Foreskin fibroblast (primary cell): ENCODE measurements at places on chromosomes 11 and 22.

DNA sequence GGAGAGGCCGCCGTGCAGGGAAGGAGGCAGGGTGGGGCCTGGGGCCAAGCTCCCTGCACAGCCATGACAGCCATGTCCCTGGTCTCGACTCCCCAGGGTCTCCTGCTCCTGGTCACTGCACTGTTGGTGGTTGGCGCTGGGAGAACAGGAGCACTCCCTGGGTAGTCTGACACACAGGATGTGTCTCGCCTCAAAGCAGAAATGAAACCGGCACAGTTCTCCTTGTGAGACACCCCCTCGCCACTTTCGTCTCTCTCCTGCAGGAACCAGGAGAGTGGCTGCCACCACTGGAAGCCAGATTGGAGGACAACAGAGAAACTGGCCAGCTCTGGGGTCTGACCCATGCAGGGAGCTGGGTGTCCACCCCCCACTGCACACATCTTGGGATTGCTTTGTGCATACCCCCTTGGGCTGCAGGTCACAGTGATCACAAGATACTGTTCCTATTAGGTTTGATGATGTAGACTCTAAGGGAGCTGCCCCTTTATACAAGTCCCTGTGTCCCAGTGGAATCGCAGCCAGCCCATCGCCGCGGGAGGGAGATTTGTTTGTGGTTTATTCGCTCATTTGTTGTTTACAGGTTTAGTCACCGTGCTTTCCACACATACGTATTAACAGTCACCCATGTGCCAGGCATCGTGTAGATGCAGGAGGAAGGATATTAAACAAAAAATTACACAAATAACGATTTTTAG is 27.0 kb upstream of the YWHAH start:
- no peak for DNase-seq

- no peak for DNase-seq
Observed at GRCh38 chr11:46889251-46889650, 29.1 kb downstream of the LRP4 start.

- DNase-seq: peak; percentile 99
Observed at GRCh38 chr11:64778473-64779298, at the start of gene SF1. SF1 (minus strand) TSS chr11:64778542; CDS start chr11:64778392, 150 bp downstream.

- no peak for DNase-seq
Observed at GRCh38 chr11:11967669-11968510, 40.5 kb downstream of the DKK3 start.

GRCh38 chr22:37098976-37099591 is 10.4 kb downstream of the TMPRSS6 start:
- DNase-seq: no peak
